ENCODE measurements at places on chromosomes 3 and 15.

DNA sequence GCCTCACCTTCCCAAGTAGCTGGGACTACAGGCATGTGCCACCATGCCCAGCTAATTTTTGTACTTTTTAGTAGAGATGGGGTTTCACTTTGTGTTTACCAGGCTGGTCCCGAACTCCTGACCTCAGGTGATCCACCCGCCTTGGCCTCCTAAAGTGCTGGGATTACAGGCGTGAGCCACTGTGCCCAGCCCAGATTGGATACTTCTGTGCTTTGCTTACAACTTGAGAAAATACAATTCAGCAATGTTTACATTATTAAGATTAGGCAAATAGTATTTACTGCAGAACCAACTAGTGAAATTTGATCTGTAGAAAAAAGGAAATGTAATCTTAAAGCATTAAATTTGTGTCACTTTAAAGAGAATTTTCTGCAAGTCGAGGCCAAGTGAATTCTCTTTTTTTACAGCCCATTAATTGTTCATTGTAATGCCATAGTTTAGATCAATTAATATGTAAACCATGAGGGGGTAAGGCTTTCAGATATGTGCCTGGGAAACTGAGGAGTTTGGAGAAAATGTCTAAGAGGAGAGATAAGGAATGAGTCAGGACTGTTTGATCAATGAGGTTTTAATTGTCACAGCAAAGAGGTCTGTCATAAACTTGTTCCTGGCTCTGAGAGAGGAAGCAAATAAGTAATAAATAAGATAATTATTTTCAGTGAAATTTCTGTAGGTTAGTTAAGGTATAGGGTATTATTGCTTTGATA is 15.3 kb downstream of the PYDC2 start:
- no peak for DNase-seq

DNA sequence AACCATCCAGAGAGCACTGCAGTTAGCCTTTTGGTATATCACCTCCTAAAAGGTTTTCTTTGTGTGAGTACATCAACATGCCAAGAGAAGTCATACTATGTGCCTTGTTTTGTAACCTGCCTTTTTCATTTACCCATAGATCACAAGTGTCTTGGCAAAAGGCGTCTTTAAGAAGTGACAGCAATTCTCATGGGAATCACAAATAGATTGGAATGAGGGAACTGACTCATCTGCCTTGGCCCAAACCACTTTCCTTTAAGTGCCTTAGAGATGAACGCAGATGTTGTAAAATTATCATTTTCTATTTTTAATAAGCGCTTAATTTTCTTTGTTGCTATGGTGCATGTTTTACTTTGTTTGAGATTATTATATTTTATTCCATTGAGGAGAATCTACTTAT is 20.7 kb upstream of the POMGNT2 start:
- no peak for DNase-seq

DNA sequence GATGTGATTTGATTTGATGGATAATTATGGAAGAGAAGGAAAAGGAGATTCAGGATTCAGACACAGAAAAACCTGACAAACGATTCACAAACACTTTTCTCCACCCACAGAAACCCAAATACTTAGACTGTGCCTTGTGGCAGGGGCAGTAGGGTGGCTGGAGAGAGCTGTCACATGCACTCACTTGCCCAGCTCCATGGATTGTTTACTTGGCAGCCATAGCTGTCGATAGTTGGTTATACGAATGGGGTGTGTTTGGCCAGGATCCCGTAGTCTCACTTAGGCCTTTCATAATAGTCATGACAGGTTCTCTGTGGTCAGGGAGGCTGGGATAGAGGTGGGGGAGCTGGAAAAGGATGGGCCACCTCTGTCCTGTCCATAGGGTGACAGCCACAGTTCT is 76.9 kb downstream of the CACNA1D start:
- no peak for DNase-seq

- no peak for DNase-seq
Observed at GRCh38 chr3:197171481-197172067, 126.8 kb downstream of the DLG1 start.

- no peak for DNase-seq
Observed at GRCh38 chr3:152121270-152121636, 147.5 kb upstream of the MBNL1 start.

DNA sequence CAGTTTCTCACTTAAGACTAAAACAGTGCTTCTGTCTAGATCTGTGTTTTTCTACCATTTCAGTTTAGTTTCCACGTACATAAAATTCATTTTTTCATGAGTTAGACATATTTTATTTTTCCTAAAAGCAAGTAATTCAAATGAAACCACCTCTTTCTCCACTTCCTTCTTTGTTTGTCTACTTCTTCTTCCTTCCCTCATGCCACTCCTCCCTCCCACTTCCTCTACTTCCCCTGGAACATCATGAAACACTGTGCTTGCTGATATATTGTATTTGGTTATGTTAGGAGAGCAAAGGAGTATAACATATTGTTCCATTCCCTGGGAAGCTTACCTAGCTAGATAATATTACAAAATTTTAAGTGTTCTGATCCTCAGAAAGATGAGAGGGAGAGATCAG is 36.7 kb upstream of the GOLGA8B start:
- no peak for DNase-seq

GRCh38 chr3:53502737-53503136 is 8.3 kb downstream of the CACNA1D start:
- no peak for DNase-seq

- no peak for DNase-seq
Observed at GRCh38 chr3:115052906-115053305, 94.2 kb downstream of the ZBTB20 start.

GRCh38 chr3:70854108-70854507 is 541.7 kb upstream of the MDFIC2 start:
- DNase-seq = no peak

DNA sequence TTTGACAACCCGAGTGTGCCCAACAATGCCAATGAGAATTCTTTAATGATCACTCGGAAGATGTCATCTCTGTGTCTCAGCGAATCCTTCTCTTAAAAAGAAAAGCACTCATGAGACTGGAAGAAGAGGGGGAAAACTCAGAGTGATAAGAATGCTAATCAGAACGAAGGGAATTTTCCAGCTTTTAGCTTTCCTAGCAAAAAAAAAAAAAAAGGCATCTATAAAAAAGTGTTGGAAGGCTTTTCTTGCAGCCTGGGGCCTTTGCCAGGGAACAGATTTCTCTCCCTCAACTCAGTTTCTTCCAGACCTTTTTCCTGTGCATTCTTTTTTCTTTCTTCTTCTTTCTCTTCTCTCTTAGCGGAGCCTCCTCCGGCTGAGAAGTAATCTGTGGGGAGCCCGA is 80.5 kb upstream of the NEO1 start:
- DNase-seq = no peak

DNA sequence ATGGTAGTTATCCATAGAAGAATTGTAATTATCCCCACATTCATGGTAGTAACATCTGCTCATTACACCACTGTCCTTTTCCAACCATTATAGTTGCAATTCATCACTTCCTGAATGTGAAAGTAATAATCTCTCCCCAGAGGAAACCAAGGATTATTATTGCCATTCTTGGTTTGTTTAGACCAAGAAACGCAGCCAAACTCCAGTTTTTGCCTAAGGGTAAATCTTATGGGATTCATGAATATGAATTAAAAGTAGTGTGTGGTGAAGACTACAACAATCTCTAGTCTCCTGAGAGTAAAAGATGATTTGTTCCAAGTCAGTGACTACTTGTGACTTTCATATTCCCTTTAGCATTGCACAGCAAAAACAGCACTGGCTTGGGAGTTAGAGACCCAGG is 45.7 kb upstream of the ABI3BP start:
- DNase-seq = no peak

DNA sequence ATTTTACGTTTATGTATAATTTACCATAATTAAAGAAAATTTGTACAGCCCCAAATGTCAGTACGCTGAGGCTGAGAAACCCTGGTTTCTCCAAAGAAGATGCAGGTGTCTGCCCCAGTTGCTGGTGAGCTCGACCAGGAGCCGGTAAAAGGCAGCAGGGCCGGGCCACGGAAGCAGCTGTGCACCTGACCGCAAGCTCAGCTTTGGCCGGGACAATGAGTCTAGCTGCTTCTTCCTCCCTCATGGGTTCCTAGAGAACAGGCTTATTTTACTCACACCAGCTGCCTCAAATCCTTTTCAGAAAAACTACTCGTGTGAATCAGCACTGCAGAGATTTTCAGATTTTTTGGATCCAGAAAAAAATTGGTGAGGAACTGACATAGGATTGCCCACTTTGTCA is 18.0 kb upstream of the ZXDC start:
- no peak for DNase-seq

GRCh38 chr3:186955898-186956696 is 25.8 kb downstream of the ST6GAL1 start:
- no peak for DNase-seq

DNA sequence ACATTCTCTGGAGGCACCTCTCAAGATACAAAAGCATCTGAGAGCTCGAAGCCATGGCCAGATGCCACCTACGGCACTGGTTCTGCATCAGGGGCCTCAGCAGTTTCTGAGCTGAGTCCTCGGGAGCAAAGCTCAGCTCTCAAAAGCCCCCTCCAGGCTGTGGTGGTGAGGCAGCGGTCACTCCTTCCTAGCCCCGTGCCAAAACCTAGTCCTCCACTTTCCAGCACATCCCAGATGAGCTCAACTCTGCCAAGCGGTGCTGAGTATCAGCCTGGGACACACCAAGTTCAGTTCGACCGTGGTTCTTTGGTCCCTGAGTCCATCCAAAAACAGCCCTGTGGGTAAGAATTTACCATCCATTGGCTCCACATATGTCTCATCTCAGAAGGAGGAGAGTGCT is 79.3 kb upstream of the STT3B start:
- no peak for DNase-seq

DNA sequence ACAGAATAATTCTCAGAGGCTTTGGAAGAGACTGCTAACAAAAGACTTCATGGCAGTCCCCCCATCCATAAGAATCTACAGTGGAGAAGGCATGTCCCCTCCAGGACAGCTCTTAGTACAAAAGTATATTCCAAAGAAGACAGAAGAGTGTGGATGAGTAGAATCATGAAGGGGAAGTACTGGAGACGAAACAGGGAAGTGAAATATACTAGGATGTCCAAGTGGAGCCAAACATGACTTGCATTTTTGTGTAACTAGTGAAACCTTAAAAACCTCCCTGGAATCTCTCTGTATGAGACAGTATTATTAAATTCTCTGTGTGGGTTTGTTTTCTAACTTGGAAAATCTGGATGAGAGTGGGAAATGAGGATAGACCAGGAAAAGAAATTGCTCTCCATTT is 312.4 kb downstream of the RSL24D1 start:
- DNase-seq = no peak

DNA sequence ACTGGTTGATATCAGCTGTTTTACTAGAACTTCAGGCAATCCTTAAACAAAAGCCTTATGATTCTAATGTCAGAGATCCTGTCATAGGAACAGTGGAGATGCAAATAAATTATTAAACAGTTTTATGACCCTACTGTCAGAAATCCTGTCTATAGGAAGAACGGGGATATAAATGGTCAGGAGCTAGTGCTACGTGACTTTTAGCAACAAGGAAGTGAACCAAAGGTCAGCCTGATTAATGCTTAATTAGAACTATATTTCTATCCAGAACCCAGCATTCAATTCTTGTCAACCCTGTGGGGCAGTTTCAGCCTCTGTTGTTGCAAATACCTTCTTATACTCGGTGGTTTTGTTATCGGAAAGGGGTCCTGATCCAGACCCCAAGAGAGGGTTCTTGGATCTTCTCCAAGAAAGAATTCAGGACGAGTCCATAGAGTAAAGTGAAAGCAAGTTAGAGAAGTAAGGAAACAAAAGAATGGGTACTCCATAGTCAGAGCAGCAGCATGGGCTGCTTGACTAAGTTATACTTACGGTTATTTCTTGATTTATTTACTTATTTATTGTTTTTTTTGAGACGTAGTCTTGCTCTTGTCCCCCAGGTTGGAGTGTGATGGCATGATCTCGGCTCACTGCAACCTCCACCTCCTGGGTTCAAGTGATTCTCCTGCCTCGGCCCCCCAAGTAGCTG is 59.9 kb upstream of the RNU6-1 start:
- no peak for DNase-seq

- no peak for DNase-seq
Observed at GRCh38 chr3:37628711-37629301, 232.9 kb upstream of the CTDSPL start.

- no peak for DNase-seq
Observed at GRCh38 chr3:51242939-51243338, 142.2 kb upstream of the MANF start.

GRCh38 chr15:33086500-33087121 is 107.9 kb downstream of the FMN1 start:
- no peak for DNase-seq

DNA sequence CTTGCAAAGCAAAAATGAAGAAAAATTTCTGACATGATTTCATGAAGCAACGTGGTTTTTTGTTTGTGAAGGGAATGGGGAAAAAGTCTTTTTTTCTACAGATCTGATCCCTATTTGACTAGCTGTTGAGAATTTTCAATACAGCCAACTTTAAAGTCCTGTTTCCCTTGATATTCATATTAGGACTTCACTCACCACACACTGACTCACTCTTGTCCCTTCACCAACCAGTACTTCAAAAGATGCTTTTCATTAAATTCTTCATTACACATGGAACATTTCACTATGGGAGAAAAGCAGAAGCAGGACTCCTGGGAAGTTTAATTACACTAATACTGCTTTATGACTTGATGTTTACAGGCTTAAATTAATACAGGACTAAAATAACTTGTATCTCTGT is 16.6 kb downstream of the TRANK1 start:
- DNase-seq = no peak
